ENCODE measurements at places on chromosomes 6 and 20. TPM values are rescaled to one million over a fixed set of nuclear protein-coding genes. Genes with fewer than 3 reads are reported as not detected.

DNA sequence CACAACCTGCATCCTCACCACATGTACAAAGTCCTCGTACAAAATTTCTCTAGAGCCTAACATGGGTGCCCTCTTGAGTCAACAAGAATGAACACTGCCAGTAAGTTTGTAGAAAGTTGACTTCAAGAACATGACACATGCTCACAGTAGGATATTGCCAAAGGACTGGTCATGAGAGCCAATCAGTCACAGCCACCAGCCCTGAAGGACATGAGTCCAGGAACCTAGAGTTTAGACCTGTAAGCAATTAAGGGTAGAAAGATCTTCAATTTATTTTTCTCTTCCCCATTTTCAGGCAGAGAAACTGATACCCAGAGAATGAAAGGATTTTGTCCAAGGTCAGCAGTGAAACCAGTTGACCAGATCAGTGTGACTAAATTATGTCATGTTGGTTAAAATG lies 96.1 kb downstream of the MAFB start:
- H3K4me1 ChIP-seq, result no peaks in the 10 kb centered on the region
- no peak overlapping the region for H3K4me3 ChIP-seq
- DNase-seq, result no peak
- no peak overlapping the region for H3K27ac ChIP-seq
- H3K36me3 ChIP-seq, result no peaks in the 10 kb centered on the region
- H3K27me3 ChIP-seq, result no peaks in the 10 kb centered on the region

DNA sequence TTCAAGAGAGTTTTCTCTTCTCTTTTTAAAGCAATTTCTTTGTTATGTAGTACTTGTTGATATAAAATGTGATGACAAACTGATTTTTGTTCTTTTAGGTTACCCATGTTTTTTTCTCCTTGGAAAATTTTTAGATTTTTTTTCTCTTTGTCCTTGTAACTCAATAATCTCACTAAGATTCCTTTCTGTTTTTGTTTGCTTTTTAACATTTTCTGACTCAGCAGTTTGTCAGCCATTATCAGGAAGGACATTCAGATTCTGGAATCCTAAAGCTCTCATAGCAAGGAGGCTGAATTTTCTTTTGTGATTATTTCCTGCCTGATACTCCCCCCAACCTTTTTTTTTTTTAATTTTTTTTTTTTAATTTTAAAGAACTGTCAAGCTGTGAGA lies 75.2 kb upstream of the CITED2 start:
- H3K27ac ChIP-seq, result 0 out of 2 replicates have a peak overlapping the region, but pooled peaks have one; percentile 16
- peaks cover 13% of the 10 kb centered on the region for H3K4me1 ChIP-seq
- H3K27me3 ChIP-seq, result no peaks in the 10 kb centered on the region

- H3K4me3 ChIP-seq, result no peak overlapping the region
- no peak overlapping the region for H3K27ac ChIP-seq
- DNase-seq, result no peak
Measured at GRCh38 chr6:150238846-150239407, 96.1 kb downstream of the PPP1R14C start.

- DNase-seq, result no peak
- H3K27me3 ChIP-seq, result no peaks in the 10 kb centered on the region
- H3K27ac ChIP-seq, result no peak overlapping the region
- H3K4me3 ChIP-seq, result no peak overlapping the region
- H3K4me1 ChIP-seq, result no peaks in the 10 kb centered on the region
- no peaks in the 10 kb centered on the region for H3K36me3 ChIP-seq
Measured at GRCh38 chr6:12935637-12936036, 219.1 kb downstream of the PHACTR1 start.

DNA sequence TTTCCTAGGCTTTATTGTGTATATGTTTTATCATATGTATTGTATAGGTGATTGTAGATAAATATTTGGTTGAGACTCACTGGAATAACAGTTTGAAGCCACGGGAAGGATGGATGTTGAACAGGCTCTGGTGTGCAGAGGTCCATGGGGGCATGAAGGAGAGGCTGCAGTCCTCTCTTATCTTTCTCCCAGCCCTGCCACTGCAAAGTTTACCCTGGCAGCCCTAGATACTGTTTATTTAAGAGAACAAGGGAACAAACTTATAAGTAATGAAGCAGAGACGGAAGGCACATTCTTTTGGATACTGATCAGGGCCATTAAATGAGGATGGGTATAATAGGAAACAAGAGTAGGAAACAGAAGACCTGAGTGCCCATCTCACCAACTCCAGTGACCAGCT lies 103.6 kb upstream of the SCGN start:
- DNase-seq, result no peak
- no peaks in the 10 kb centered on the region for H3K27me3 ChIP-seq
- no peaks in the 10 kb centered on the region for H3K36me3 ChIP-seq

DNA sequence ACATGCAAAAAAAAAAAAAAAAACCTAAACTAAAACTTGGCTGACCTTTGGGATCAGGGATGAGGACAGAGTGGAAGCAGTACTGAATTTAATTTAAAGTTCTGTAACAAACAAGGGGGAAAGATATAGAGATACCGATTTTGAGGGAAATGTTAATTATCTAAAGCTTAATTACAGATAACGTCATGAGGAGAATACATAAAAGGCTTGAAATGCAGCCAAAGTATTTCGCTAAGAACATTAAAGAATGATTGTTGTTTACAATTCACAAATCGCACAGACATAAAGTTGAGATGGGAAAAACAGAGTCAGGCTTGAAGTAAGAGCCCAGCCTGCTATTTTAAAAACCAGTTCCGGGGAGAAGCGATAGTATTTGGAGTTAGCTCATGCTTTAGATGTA lies 208.0 kb upstream of the SASH1 start:
- H3K27ac ChIP-seq, result no peak overlapping the region
- H3K36me3 ChIP-seq, result no peaks in the 10 kb centered on the region
- H3K27me3 ChIP-seq, result no peaks in the 10 kb centered on the region
- no peak for DNase-seq
- H3K4me1 ChIP-seq, result no peaks in the 10 kb centered on the region

- no peaks in the 10 kb centered on the region for H3K36me3 ChIP-seq
- H3K4me1 ChIP-seq, result peaks cover 39% of the 10 kb centered on the region
- no peak overlapping the region for H3K4me3 ChIP-seq
- no peaks in the 10 kb centered on the region for H3K27me3 ChIP-seq
Measured at GRCh38 chr6:75611702-75612375, 10.2 kb downstream of the SENP6 start.

DNA sequence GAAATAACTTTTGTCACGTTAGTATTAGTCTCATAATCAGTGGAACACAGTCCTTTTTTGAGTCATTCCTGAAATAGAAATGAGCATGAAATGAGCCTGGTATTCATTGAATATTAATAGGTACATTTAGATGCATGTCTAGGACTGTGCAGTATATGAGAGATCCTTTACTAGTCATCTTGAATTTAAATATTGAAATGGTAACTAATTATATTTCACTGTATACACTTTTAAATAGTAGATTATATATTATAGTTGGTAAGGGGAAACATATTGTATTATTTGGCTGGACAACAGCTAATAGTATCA lies 59.4 kb downstream of the RSPO3 start:
- H3K27me3 ChIP-seq, result no peaks in the 10 kb centered on the region
- DNase-seq, result no peak
- H3K36me3 ChIP-seq, result no peaks in the 10 kb centered on the region
- no peak overlapping the region for H3K27ac ChIP-seq

DNA sequence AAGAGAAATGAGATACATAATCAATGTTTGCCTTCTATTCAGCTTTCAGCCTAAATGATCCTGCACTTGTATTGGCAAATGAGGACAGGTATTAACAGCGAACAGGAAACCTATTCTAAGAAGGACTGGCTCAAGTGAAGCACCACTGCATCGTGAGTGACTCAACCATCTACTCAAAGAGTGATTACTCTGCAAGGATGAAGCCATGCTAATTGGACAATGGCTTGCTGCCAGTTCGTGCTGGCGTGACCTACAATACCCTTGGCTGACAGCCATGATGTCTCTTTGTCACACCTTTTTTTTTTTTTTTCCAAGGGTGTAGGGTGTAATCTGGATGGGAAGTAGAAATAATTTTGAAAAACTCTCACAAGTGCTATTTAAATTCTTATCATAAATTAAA lies 104.9 kb downstream of the GJA10 start:
- DNase-seq, result no peak
- H3K27me3 ChIP-seq, result no peaks in the 10 kb centered on the region
- no peak overlapping the region for H3K4me3 ChIP-seq

DNA sequence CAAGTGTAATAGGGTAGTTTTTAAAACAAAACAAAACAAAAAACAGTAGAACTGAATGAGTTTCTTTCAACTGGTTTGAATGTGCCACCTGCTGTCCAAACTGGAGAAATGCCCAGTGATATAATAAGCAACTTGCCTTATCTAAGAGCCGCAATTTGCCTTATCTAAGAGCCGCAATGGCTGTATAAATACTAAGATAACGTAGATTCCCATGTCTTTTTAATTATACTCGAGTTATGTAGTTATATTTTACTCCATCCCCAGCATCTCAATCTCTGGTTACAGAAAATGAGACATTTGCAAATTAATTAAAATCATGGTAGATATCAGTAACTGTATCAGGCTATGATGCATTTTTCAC lies 67.2 kb downstream of the RPP40 start:
- no peaks in the 10 kb centered on the region for H3K27me3 ChIP-seq
- H3K36me3 ChIP-seq, result no peaks in the 10 kb centered on the region
- H3K4me1 ChIP-seq, result peaks cover 16% of the 10 kb centered on the region
- no peak overlapping the region for H3K4me3 ChIP-seq
- peak; percentile 57 for DNase-seq
- H3K27ac ChIP-seq, result no peak overlapping the region

- DNase-seq, result no peak
- H3K4me1 ChIP-seq, result no peaks in the 10 kb centered on the region
- no peaks in the 10 kb centered on the region for H3K27me3 ChIP-seq
- H3K4me3 ChIP-seq, result no peak overlapping the region
Measured at GRCh38 chr6:7806711-7807110, 80.8 kb downstream of the BMP6 start.

GRCh38 chr20:3160418-3160817 lies 753 bp upstream of the FASTKD5 start:
- no peaks in the 10 kb centered on the region for H3K27me3 ChIP-seq
- DNase-seq, result no peak
- H3K27ac ChIP-seq, result no peak overlapping the region
- H3K4me1 ChIP-seq, result peaks cover 8% of the 10 kb centered on the region

- H3K4me1 ChIP-seq, result peaks cover 12% of the 10 kb centered on the region
- no peaks in the 10 kb centered on the region for H3K27me3 ChIP-seq
- H3K4me3 ChIP-seq, result no peak overlapping the region
Measured at GRCh38 chr6:31842053-31842452, 14.5 kb downstream of the HSPA1B start.

The KCNK5 gene
- 57.4 TPM for total RNA-seq

The MTFR2 gene
- 7.4 TPM for total RNA-seq

The IP6K3 gene
- total RNA-seq, result 0.14 TPM
